HT-29 (cell line): ENCODE measurements at places on chromosomes 3 and 15.
A peak's percentile ranks its signal among the peaks of the same experiment; 100 is the strongest.

- DNase-seq, result no peak
These were observed 130.5 kb downstream of the KLF13 start for GRCh38 chr15:31457161-31457560.

GRCh38 chr3:182717216-182717615 is 76.1 kb upstream of the ATP11B start:
- peak; percentile 40 for DNase-seq

- peak; percentile 52 for DNase-seq
These were observed 7.0 kb downstream of the SUCLG2 start for GRCh38 chr3:67647390-67647878.

DNA sequence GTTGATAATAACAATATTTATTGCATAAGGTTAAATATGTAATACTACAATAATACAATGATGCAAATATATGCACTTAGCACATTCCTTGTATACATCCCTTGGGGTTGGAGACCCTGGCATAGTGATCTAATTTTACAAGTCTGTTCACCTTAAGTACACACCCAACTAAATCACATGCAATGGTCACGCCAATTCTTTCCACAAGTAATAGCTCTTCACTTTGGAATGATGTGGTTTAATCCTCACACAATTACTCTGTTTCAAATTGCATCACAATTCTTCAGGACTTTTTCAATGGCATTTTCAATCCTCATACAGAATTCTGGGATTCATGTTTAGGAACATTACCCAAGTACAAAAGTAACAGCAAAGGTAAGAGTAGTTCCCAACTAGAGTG is 27.3 kb upstream of the SPRED1 start:
- no peak for DNase-seq

DNA sequence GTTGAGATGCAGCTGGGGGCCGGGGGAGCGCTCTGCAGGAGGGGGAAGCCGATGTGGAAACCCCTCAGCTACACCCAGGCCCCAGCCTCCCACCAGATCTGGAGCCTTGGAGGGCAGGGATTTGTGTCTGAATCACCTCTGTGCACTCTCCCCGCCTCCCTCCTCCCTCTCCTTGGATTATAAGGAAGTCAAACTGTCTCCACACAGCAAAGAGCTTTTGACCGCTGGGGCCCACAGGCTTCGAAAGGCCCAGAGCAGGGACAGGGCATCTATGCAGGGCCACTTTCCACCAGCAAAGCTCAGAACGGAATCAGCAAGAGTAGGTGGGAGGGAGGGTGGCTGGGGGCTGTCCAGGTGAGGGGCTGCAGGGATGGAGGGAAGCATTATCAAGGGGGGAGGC is 68.9 kb downstream of the IQSEC1 start:
- DNase-seq, result no peak
